H9 (cell line): ENCODE measurements at places on chromosomes 2 and 18. TPM values are rescaled to one million over a fixed set of nuclear protein-coding genes. Genes with fewer than 3 reads are reported as not detected.

MAP3K19 gene
- not detected in 2 replicates for total RNA-seq

GRCh38 chr2:173062801-173063200 is 12.8 kb upstream of the MAP3K20 start:
- no peak for DNase-seq
- H3K4me3 ChIP-seq = no peak overlapping the region
- no peaks in the 10 kb centered on the region for H3K27me3 ChIP-seq

DNA sequence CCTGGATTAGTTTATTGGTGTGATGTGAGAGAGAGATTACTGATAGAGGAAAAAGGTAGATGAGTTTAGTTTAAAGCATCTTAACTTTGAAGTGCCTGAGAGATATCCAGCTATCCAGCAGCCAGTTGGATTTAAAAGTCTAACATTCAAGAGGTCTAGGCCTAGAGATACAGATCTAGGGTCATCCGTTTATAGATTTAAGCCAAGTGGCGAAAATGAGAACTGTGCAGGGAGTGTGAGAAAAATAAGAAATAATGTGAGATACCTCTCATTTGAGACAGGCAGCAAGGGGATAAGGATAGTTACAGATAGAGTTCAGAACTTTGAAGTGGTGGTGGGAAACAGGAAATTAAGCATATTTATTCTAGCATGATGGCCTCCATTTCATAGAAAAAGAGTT is 5.3 kb upstream of the ORC2 start:
- DNase-seq = no peak
- H3K4me3 ChIP-seq = no peak overlapping the region
- no peaks in the 10 kb centered on the region for H3K27me3 ChIP-seq
- no peaks in the 10 kb centered on the region; the same call in 1 of the 2 replicates for H3K36me3 ChIP-seq
- H3K4me1 ChIP-seq = peaks cover 2% of the 10 kb centered on the region; the same call in 1 of the 2 replicates

- H3K4me1 ChIP-seq = no peaks in the 10 kb centered on the region
- no peak overlapping the region for H3K27ac ChIP-seq
- H3K4me3 ChIP-seq = no peak overlapping the region
Measured at GRCh38 chr2:240790370-240791220, 29.4 kb downstream of the KIF1A start.

UGT1A10 gene
- not detected in 2 replicates for total RNA-seq

IER3IP1 gene
- total RNA-seq = 7.6 and 8.8 TPM in 2 replicates

DNA sequence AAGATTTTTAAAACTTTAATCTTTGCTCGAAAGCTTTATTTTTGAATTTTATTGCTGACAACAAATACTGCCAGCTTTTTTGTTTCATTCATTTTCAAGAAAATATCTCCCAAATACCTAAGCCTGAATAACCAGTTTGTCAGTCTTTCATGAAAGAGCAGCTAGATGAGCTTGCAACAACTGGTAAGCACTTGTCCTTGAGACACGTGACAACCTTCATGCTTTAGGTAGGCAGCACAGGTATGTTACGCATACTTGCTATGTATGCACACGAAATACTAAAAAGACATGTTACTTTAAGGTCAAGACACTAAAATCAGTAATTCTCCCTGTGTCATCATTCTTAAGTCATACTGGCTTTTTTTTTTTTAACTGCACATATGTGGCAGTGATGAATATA is 12.3 kb downstream of the CEBPZ start:
- DNase-seq = no peak
- no peak overlapping the region for H3K4me3 ChIP-seq
- H3K4me1 ChIP-seq = no peaks in the 10 kb centered on the region
- H3K27me3 ChIP-seq = no peaks in the 10 kb centered on the region
- H3K27ac ChIP-seq = no peak overlapping the region

GRCh38 chr2:147425437-147426029 is 419.3 kb upstream of the ACVR2A start:
- no peaks in the 10 kb centered on the region for H3K36me3 ChIP-seq
- no peak overlapping the region for H3K27ac ChIP-seq
- H3K4me1 ChIP-seq = no peaks in the 10 kb centered on the region

- H3K27ac ChIP-seq = no peak overlapping the region
- H3K4me3 ChIP-seq = no peak overlapping the region
- no peak for DNase-seq
- H3K36me3 ChIP-seq = no peaks in the 10 kb centered on the region
- H3K27me3 ChIP-seq = peaks cover 13% of the 10 kb centered on the region; the same call in 1 of the 2 replicates
Measured at GRCh38 chr2:20444993-20445910, 1.6 kb upstream of the RHOB start.

DNA sequence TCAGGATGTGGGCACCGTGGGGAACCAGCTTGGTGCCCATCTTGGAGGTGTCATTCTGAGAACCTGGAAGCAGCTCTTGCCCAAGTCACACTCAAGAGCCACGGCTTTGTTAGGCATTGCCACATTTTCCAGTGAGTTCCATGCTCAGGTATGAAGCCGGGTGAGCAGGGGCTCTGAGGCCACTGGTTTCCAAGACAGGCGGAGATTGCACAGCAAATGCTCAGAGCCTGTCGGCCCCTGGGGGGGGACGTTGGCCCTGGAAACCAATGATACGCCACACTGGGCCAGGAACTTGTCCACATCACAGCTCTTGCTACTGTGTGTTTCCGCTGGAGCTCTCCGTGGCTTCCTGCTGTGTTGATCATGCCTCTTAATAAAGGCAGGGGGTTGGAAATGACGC is 52.5 kb upstream of the SALL3 start:
- H3K36me3 ChIP-seq = no peaks in the 10 kb centered on the region; the same call in 2 of the 3 replicates
- H3K27me3 ChIP-seq = no peaks in the 10 kb centered on the region
- no peak overlapping the region for H3K27ac ChIP-seq
- H3K4me3 ChIP-seq = no peak overlapping the region

DNA sequence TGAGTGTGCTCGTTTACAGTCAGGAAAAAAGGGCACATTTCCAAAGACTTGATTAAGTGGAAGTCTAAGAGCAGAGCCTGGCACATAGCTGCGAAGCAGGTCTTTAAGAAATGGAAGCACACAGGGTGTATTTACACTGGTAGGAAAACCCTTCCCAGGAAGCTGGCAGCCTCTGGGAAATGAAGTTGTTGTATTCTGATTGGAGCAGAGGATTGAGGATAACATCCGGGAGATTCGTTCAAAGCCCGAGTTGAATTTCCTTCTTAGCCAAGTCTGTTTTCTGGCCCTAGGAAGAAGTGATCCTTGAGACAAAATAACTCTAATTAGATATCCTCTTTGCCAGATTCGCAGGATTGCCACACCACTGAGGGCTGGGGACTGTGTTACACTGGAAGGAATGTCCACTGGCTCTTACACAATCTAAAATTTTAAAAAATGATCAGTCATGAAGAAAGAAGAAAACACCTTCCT is 75.9 kb downstream of the ITGB1BP1 start:
- no peak overlapping the region for H3K4me3 ChIP-seq
- no peak overlapping the region for H3K27ac ChIP-seq
- H3K27me3 ChIP-seq = no peaks in the 10 kb centered on the region
- no peak for DNase-seq
- no peaks in the 10 kb centered on the region for H3K4me1 ChIP-seq
- peaks cover 23% of the 10 kb centered on the region for H3K36me3 ChIP-seq

DNA sequence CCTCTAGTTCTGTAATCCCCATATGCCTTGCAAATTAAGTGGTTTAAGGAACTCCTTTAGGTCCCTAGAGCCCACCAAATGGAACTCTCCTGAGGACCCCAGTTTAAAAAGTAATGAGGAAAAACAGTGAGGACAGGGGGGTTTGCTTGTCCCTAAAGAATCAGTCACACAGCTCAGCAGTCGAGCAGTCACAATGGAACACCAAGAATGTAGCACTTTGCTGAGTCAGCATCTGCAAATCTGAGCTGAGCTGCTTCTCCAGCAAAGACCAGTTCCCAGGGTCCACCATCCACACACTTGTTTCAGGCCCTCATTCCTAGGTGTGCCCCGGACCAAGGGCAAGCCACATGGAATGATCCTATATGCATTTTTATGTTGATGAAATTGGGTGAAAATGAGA is 46.2 kb upstream of the NEDD4L start:
- no peaks in the 10 kb centered on the region for H3K27me3 ChIP-seq
- H3K27ac ChIP-seq = no peak overlapping the region
- H3K36me3 ChIP-seq = no peaks in the 10 kb centered on the region
- no peaks in the 10 kb centered on the region for H3K4me1 ChIP-seq
- no peak for DNase-seq

DNA sequence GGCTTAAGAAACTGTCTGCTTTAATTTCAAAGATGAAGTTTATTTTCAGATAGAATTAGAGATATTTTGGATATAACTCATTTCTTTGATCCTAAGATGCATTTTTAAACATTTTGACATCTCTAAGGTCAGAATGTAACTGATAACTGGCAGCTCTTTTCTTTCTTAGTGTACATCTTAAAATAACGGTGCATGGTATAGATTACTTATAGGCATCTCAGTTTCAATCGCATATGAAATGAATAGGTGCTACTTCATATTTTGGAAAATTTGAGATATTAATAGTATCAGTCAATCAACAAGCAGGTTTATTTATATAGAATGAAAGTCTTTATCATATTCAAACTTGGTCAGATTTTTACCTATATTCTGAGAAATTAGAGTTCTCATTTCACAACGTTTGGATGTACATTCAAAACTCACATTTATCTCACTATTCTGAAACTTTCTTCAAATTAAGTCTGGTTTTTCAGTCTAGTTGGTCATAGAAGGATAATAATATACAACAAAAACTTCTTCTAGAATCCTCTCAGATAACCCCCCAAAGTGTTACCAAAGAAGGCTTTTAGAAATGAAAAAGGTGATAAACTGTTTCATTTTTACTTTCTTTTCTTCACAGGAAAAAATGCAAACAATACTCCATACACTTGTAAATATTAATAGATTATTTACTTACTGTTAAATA is 122.8 kb upstream of the WDSUB1 start:
- no peak for DNase-seq
- peaks cover 30% of the 10 kb centered on the region for H3K36me3 ChIP-seq
- no peak overlapping the region for H3K27ac ChIP-seq
- no peaks in the 10 kb centered on the region for H3K27me3 ChIP-seq

GRCh38 chr2:46865181-46865970 is 50.2 kb downstream of the MCFD2 start:
- no peak overlapping the region for H3K27ac ChIP-seq
- no peak for DNase-seq
- no peaks in the 10 kb centered on the region for H3K36me3 ChIP-seq
- H3K4me3 ChIP-seq = no peak overlapping the region

TLX2 gene
- total RNA-seq = 0.20 and 0.26 TPM in 2 replicates

DNA sequence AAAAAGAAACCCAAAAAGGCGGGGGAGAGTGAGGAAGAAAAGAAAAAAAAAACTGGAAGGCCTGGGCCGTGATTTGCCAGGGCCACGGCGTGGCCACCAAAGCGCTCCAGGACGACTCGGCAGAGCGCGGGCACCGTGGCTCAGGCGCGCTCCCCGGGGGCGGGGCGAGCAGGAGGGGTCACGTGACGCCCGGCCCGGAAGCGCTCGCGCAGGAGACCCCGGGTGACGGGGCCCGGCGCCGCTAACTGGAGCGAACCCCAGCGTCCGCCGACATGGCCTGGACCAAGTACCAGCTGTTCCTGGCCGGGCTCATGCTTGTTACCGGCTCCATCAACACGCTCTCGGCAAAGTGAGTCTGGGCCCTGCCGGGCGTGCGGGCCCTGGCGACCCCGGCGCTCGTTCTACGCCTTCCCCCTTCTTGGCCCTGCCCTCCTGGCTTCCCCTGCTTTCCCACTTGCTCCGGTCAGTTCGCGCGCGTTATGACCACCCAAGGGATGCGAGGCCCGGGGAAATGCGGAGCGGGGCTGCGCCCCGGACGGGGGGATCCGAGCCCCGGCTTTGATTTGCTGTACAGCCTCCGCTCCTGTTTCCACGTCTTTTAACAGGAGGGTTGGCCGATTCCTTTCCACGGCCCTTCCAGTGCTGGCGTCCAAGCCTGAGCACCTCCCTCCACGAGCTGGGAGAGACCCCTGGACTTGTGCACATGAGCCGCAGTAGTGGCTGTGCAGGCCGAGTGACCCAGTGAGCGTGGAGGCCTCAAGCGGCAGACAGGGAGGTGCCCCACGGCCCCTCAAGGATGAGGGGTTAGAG is at the start of gene SLC35F6:
SLC35F6 (plus strand) TSS at position 207 of the 810 bp plus-strand sequence; CDS start at position 273, 66 bp downstream.
- peak within 1 kb of the TSS; percentile 83 for H3K4me3 ChIP-seq
- no peaks in the 10 kb centered on the region for H3K36me3 ChIP-seq
- peaks cover 2% of the 10 kb centered on the region; the same call in 1 of the 2 replicates for H3K4me1 ChIP-seq
- peak; percentile 78 for DNase-seq
- no peaks in the 10 kb centered on the region for H3K27me3 ChIP-seq

ASPRV1 gene
- 0.57 and 0.64 TPM in 2 replicates for total RNA-seq

NOP58 gene
- 164 and 168 TPM in 2 replicates for total RNA-seq

DNA sequence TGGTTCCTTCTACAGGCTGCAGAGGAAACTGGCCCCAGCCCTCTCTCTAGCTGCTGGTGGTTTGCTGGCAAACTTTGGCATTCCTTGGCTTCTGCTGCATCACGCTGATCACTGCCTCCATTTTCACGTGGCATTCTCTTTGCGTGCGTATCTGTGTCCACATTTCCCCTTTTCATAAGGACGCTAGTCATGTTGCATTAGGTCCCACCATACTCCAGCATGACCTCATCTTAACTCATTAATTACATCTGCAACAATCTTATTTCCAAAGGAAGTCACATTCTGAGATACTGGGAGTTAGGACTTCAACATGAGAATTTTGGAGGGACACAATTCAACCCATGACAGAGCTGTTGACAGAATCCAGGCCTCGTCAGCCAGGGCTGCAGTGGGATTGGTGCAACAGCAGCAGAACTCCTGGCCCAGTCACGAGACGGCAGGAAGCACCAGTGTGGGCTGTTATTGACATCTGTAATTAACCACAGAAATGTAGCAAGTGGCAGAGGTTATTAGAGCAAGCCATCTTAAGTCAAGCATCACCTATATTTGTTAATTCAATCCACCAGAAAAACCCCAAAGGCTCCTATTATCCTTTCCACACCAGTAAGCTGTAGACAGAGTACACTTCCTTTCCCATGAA is 132.4 kb downstream of the TMEM163 start:
- H3K4me1 ChIP-seq = no peaks in the 10 kb centered on the region
- DNase-seq = no peak
- no peak overlapping the region for H3K4me3 ChIP-seq
- H3K27me3 ChIP-seq = no peaks in the 10 kb centered on the region

SETBP1 gene
- total RNA-seq = 4.6 and 4.8 TPM in 2 replicates

- no peaks in the 10 kb centered on the region for H3K36me3 ChIP-seq
- H3K27ac ChIP-seq = no peak overlapping the region
- DNase-seq = no peak
- H3K4me1 ChIP-seq = no peaks in the 10 kb centered on the region
- H3K4me3 ChIP-seq = no peak overlapping the region
Measured at GRCh38 chr2:43368483-43369385, 142.3 kb upstream of the ZFP36L2 start.

GRCh38 chr2:213285404-213285803 is 1.1 kb downstream of the SPAG16 start:
- H3K4me3 ChIP-seq = peak overlapping the region; percentile 84
- no peaks in the 10 kb centered on the region for H3K36me3 ChIP-seq
- peaks cover 3% of the 10 kb centered on the region; the same call in 1 of the 2 replicates for H3K4me1 ChIP-seq
- no peak overlapping the region for H3K27ac ChIP-seq
- no peak for DNase-seq

DNA sequence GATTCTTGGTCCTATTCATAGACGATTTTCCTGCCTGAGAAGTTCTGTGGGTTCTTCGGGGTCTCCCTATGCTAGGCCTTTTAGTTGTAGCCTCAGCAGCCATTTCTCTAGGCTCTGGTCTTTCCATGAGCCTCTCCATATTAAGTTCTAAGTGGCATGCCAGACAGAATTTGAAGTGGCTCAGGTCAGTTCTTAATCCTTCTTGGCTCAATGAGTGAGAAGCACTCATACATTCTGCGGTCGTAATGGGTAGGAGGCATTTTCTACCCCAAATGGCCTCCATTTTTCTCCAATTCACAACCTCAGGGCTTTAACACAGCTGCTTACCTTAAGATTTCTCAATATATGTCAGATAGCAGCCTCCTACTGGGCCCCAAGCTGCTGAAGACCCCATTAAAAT is 405.3 kb upstream of the GALNT5 start:
- no peak overlapping the region for H3K27ac ChIP-seq
- H3K4me1 ChIP-seq = no peaks in the 10 kb centered on the region
- no peak overlapping the region for H3K4me3 ChIP-seq
- 0 out of 2 replicates have a peak, but pooled peaks cover 3% of the 10 kb centered on the region for H3K36me3 ChIP-seq
- no peaks in the 10 kb centered on the region for H3K27me3 ChIP-seq

TTC31 gene
- total RNA-seq = 33.3 and 35.2 TPM in 2 replicates

C18orf54 gene
- 21.6 and 23.2 TPM in 2 replicates for total RNA-seq
